ENCODE measurements at places on chromosomes 6 and 20.

DNA sequence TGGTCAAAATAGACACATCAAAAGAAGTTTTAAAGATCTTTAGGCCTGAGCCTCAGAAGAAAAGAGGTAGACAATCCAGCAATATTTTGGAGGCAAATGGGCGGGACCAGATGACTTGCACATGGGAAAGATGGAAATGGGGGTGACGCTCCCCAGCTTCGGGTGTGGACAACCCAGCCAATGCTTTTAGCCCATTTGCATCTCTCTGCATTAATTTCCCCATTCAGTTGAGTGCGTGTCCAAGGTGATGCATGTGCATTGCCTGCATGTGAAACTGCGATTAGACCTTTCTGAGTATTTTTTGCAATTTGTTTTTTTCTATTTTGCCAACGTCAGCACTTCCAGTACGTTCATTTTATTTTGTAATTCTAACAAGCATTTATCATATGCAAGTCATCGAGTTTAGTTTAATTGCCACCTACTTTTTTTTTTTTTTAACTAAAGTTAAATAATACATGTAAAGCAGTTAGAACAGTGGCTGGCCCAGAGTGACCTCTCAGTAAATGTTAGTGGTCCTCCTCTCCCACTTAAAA, 24.2 kb downstream of the PDRG1 start:
- no peak for DNase-seq

DNA sequence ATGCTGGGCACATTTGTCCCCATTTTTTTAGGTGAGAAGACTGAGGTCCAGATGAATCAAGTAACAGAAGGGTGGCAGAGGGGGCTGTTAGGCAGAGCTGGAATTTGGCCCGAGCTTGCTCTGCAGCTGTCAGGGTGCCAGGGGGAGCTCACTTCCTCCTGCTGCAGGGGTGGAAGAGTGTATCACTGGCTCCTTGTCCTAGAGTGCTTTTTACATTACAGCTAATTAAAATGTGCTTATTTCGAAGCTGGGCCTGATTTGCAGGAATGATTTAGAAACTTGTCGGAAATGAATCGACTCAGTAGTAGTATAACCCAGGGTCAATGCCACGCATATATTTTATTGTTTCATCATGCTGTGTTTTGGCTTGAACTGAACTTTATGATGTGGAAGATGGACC, 11.1 kb downstream of the TOX2 start:
- no peak for DNase-seq

GRCh38 chr20:18832546-18833200, 19.1 kb downstream of the SCP2D1 start:
- no peak for DNase-seq

GRCh38 chr6:125307150-125307838, 5.5 kb upstream of the HDDC2 start:
- DNase-seq = no peak

GRCh38 chr6:93471281-93471680, 51.9 kb upstream of the EPHA7 start:
- no peak for DNase-seq

DNA sequence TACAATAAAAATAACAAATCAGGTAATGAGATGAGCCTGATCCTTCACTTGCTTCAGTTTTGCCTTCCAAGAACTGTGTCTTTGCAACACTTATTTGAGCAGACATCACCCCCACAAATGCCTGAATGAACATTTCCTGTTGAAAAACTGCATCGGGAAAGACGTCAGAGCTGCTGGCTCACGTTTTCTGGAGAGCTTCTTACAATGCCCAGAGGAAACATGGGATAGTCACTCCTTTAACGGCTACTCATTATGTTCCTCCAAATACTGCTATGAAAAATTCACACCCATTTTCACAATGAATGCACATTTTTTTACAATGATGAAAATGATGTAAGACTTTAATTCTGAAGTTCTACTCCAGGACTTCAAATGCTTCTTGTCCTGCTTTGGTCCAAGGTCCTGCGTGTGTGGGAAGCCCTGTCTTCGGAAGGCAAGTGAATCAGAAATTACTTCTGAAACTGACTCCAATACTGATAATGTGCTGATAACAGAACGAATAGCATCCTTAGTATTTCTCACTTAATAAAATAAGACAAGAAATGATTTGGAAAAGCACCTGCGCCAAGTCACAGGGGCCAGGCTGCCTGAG, 238.0 kb downstream of the ANKRD60 start:
- no peak for DNase-seq

- DNase-seq = no peak
Measured at GRCh38 chr6:155162682-155163081, 101.1 kb upstream of the CLDN20 start.

DNA sequence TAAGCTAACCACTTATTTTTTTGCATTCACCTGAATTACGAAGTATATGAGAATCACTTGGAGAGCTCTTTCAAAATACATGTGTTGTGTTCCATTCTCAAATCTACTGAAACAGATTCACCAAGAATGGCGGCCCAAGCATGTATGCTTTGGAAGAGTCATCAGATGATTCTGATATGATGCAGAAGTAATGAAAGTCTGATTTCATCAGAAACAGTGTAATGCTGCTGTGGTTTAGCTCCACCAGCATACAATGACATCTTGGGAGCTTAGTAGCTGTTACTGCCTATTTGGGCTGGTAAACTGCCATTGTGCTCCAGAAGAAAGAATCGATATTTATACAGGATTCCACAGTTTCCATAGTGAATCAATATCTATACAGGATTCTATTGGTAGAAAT, 52.9 kb downstream of the UBR2 start:
- DNase-seq = no peak

DNA sequence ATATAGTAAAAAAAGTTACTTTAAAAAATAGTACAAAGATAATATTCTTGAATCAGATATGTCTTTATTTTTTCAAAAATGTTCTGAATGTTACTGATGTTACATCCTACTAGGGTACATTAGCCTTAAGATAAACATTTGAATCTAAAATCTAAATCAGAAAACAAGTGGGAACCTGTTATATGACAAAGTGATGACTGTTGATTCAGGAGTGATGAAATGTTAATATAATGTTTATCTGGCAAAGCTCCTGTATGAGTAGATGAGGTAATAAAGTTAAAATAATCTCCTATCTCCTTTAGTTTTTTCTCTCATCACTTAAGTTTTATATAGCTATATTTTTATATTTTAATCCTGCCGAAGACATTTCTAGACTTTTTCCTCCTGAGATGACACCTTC, 4.2 kb downstream of the DOP1A start:
- no peak for DNase-seq

- no peak for DNase-seq
Measured at GRCh38 chr6:109349419-109349987, 32.8 kb downstream of the CD164 start.

DNA sequence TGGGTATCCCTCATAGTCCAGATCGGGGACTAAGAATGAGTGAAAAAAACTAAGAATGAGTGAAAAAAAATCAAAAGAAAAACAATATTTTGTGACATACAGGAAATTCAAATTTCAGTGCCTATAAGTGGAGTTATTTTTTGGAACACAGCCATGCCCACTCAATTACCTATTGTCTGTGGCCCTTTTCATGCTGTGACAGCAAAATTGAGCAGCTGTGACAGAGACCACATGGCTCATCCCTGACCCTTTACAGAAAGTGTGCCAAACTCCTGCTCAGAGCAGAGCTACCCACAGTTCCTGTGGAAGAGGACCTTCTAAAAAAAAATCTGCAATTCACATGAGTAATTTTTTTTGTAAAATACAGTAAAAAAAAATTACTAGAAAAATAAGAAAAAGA, 1.4 kb downstream of the NCR2 start:
- DNase-seq = no peak

DNA sequence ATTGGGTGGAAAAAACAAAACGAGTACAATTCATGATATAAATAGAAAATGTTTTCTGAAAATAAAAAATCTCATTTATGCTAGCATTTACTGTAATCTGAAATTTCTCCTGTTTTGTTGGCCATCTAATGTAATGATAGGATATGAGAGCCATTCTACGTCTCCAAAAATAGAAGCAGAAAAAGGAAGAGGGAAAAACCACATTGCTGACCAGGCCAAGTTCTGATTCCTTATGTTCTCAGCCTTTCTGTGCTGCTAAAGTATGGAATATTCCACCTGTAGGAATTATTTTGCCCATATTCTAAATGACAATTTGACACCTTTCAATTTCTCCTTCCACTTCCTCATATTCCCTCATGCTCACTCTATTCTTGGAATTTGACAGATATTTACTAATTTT, 110.2 kb downstream of the TBXT start:
- no peak for DNase-seq

DNA sequence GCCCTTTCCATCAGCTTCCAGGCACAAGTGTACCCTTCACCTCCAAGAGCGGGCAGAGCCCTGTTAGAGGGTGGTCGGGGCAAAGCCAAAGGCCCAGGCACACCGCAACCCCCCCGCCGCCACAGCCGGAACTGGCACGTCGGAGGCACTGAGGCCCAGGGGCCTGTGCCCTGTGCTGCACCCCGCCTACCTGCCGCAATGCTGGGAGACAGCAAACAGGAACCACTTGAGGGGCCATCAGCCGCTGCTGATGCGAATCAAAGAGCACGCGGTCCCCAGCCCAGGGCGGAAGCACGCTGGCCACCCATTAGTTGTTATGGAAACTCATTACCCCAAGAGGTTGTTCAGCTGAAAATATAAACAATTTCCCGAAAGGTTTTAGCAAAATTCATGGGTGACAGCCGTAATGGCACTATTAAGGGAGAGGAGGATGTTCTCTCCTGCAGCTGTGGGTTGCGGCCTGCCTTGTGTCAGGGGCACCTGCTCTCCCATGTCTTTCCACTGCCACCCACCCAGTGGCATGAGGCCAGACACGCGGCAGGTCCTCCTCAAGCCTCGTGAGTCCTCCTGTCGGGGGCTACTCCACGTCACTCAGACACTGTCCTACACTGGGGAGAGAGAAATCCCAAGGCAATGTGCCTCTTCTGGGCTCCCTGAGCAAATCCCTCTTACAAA, 65.3 kb downstream of the EDN3 start:
- DNase-seq = no peak

DNA sequence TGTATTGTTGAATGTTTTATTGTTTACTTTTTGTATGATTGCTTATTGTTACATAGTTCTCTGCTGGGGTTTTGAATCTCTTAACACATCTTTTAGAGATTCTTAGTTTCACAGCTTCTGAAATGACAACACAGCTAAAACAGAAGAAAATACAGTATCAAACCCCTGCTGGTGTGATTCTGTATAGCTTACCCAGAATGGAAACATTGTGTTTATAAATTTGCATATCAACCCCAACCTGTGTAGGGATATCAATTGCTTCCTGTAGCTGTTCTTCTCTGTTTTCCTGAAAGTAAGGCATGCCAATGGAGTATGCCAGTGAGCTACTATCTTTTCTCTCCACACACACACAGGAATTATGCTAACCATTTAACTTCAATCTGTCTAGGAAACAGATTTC, 64.3 kb upstream of the ID4 start:
- no peak for DNase-seq
